Activated naive CD8-positive, alpha-beta T cell treated with anti-CD3 and anti-CD28 coated beads for 36 hours (primary cell): ENCODE measurements at places on chromosomes 7 and 10. TPM values are rescaled to one million over a fixed set of nuclear protein-coding genes. Genes with fewer than 3 reads are reported as not detected.

GRCh38 chr10:132702601-132703418 is 83.1 kb downstream of the NKX6-2 start:
- no peak for DNase-seq

CLCN1 gene
- 0.06 TPM for total RNA-seq

TRIM4 gene
- 21.8 TPM for total RNA-seq

ANKRD61 gene
- not detected for total RNA-seq

GRCh38 chr7:80288175-80289122 is 153.8 kb downstream of the GNAI1 start:
- DNase-seq: no peak
